ENCODE measurements at places on chromosomes 7 and 10. TPM values are rescaled to one million over a fixed set of nuclear protein-coding genes. Genes with fewer than 3 reads are reported as not detected.

LRRC18 gene
- not detected for total RNA-seq

ZSWIM8 gene
- total RNA-seq: 57.8 TPM

ITGB8 gene
- total RNA-seq: 9.8 TPM

STEAP1B gene
- total RNA-seq: 37.2 TPM

SFRP5 gene
- total RNA-seq: not detected

PITX3 gene
- total RNA-seq: not detected

UCN3 gene
- not detected for total RNA-seq

FBH1 gene
- total RNA-seq: 106 TPM

ADAM12 gene
- total RNA-seq: 0.65 TPM

PRF1 gene
- not detected for total RNA-seq

PTPN20 gene
- 0.19 TPM for total RNA-seq

SERPINE1 gene
- total RNA-seq: 2,259 TPM

PON3 gene
- total RNA-seq: 0.19 TPM

HHEX gene
- 65.0 TPM for total RNA-seq

GDF10 gene
- not detected for total RNA-seq

ACSM6 gene
- total RNA-seq: not detected

GIMAP7 gene
- total RNA-seq: 31.6 TPM

SLC29A4 gene
- 2.1 TPM for total RNA-seq

IFIT1B gene
- not detected for total RNA-seq

HOXA2 gene
- total RNA-seq: 1.1 TPM

FBXL13 gene
- total RNA-seq: 0.98 TPM

AKR1C2 gene
- total RNA-seq: 8.5 TPM

MSMB gene
- not detected for total RNA-seq

SAP25 gene
- total RNA-seq: not detected

C7orf57 gene
- not detected for total RNA-seq

CUTC gene
- total RNA-seq: 18.0 TPM

ITGA8 gene
- total RNA-seq: 0.57 TPM

NPSR1 gene
- not detected for total RNA-seq

GIMAP1 gene
- 14.4 TPM for total RNA-seq

CACUL1 gene
- total RNA-seq: 34.6 TPM

KLLN gene
- 0.33 TPM for total RNA-seq

UPK3B gene
- not detected for total RNA-seq

IKZF1 gene
- total RNA-seq: not detected

TFEC gene
- total RNA-seq: 38.5 TPM

GNG11 gene
- total RNA-seq: 284 TPM

SLC39A12 gene
- not detected for total RNA-seq
